ENCODE measurements at places on chromosomes 4 and X.

- peak; percentile 85 for DNase-seq
Measured at GRCh38 chrX:13151828-13152517, 107.6 kb upstream of the FAM9C start.

- peak; percentile 39 for DNase-seq
Measured at GRCh38 chrX:1138476-1139184, 73.8 kb downstream of the CRLF2 start.

GRCh38 chr4:1990348-1990645 lies 18.5 kb downstream of the NELFA start:
- DNase-seq = no peak

DNA sequence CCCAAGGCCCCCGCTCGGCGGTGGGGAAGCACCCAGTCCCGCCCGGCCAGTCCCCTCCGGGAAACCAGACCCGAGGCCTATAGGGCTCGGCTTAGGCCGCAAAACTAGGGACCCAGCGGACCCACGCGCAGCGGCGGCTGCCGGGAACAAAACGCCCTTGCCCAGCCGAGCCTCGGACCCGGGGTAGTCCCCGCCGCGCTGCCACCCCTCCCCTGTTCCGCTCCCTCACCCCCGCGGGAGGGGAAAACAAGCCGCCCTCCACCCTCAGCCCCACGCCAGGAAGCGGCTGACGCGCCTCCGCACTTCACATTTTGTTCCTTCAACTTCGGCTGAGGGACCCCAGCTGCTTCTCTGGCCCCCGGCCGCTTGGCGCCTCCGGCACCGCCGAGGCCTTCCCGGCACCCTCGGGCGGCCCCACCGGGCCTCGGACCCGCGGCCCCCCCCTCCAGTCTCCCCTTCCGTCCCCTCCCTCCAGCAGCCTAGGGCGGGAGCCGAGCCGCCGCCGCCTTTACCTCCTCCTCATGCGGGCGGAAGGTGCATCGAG lies 694 bp downstream of the PDS5A start:
- peak; percentile 86 for DNase-seq

- DNase-seq = no peak
Measured at GRCh38 chr4:8700531-8700930, 108.0 kb downstream of the CPZ start.

DNA sequence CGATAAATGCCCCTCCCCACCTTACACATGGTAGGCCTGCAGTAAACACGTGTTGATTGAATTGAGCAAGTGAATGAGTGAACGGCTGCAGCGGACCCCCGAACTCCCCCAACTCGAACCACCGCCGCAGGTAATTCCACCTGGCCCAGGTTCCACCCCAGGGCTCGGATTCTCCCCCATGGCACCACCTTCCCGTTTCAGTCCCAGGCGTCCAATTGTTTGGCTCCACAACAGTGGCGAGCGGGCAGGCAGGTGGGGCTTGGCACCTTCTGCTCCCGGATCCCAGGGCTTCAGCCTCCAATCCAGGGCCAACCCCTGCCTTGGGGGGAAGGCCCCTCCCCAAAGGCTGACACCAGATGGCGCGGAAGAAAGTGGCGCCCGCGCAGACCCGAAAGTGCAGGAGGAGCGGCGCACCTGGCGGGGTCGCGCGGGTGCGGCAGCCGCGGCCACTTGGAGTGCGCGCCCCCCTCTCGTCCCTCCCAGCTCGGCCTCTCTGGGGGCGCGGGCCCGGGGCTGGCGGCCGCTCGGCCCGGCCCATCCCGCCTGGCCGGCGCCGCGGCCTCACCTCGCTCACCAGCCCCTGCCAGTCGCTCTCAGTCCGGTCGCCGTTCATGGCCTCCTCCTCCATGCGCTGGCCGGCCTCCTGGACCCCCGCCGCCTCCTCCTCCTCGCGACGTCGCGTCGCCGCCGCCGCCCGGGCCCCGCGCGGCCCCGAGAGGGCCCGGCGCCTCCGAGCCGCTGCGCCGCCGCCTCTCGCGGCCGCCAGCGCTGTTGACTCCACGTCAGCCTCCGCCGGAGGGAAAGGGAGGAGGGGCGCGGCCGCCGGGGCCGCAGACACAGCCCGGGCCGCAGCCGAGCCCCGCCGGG lies at the start of gene CCDC149:
Gene CCDC149 (minus strand): TSS at position 791 of the 867 bp plus-strand sequence. CDS start 178 bp downstream, at position 613.
- peak; percentile 54 for DNase-seq

Measured in activated CD4-positive, alpha-beta T cell treated with anti-CD3 and anti-CD28 coated beads, Interleukin-2, amount 10 ng/mL, durations not matched to agents 24 days and 14 days (primary cell).